Calu3 (cell line): ENCODE measurements at places on chromosomes 12 and 14. TPM values are rescaled to one million over a fixed set of nuclear protein-coding genes. Genes with fewer than 3 reads are reported as not detected.

The LMNTD1 gene
- total RNA-seq = not detected in 2 replicates

The NUBPL gene
- total RNA-seq = 11.9 and 14.2 TPM in 2 replicates

GRCh38 chr12:93050026-93050747, 121.1 kb upstream of the EEA1 start:
- DNase-seq = no peak

GRCh38 chr12:32365473-32366064, 33.8 kb upstream of the FGD4 start:
- peak; percentile 68 for DNase-seq

The ATP2B1 gene
- total RNA-seq = 73.6 and 77.3 TPM in 2 replicates

- DNase-seq = no peak
These were observed 53.7 kb downstream of the CCDC88C start for GRCh38 chr14:91363776-91364523.
